ENCODE measurements at places on chromosomes 13 and 19.

GRCh38 chr19:1214299-1214861, 8.8 kb downstream of the STK11 start:
- no peak for DNase-seq

- DNase-seq = no peak
Measured at GRCh38 chr13:90032841-90033493, 1314.5 kb upstream of the MIR17HG start.

GRCh38 chr19:56137405-56137804, 3.7 kb upstream of the ZNF444 start:
- DNase-seq = no peak

DNA sequence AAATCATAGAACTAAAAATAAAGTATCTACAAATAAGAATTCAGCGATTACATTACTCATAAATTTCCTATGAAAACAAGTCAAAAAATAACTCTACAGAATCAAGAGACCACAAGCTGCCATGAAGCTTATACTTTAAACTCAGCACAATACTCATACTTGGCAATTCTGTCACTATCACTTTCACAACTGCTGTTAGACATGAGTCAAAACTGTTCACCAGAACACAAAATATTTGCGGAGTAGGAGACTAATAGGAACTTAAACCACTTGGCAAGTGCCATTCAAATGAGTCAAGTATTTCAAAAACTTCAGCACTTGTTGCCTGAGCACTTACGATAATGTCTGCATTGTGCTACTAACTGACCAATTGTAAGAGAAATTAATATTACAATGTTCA, 387.8 kb upstream of the GPC6 start:
- no peak for DNase-seq

GRCh38 chr13:100715604-100716003, 41.0 kb upstream of the TMTC4 start:
- DNase-seq = no peak

- no peak for DNase-seq
Measured at GRCh38 chr13:110915874-110916206, 971 bp upstream of the ANKRD10 start.

- no peak for DNase-seq
Measured at GRCh38 chr13:30675717-30676116, 58.0 kb downstream of the USPL1 start.

- DNase-seq = no peak
Measured at GRCh38 chr19:17294051-17294891, 9.0 kb downstream of the ABHD8 start.

DNA sequence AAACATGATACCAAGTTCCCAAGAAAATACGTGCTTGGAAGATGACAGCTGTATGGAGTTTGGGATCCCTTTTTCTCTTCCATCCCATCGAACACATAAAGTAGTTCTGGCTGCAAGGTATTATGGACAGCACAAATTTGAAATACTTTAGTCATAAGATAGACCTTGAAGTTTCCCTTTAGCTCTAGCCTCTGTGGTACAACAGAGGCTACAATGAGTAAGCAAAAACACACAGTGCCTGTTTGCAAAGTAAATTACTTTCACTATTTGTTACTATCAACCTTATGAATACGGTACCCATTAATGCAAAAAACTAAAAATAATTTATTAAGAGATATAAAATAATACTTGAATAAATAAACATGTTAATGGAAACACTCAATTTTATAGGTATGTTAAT, 21.0 kb upstream of the LRCH1 start:
- DNase-seq = no peak

DNA sequence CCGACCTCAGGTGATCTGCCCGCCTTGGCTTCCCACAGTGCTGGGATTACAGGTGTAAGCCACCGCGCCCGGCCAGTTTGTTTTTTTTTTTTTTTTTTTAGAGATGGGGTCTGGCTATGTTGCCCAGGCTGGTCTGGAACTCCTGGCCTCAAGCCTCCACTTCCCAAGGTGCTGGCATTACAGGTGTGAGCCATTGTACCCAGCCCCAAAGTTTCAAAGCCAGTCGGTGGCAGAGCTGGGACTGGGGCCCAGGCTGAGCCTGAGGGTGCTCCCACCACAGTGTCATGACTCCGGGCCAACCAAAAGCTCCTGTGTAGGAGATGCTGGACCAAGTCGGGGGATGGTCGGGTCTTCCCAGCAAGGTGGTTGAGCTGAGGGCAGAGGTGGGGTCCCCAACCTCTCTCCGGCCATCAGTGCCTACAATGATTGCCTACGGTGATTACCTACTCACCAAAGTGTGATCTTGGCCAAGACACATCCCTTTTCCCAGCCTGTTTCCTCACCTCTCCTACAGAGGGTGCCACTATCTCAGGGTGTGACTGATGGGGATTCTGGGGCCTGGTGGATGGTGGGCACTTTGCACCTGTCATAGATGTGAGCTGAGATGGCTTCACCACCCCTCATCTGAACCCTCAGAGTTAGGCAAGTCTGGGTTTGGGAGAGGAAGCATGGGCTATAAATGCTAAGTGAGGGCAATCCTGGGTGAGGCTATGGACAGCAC, 5.9 kb upstream of the SAMD1 start:
- no peak for DNase-seq

DNA sequence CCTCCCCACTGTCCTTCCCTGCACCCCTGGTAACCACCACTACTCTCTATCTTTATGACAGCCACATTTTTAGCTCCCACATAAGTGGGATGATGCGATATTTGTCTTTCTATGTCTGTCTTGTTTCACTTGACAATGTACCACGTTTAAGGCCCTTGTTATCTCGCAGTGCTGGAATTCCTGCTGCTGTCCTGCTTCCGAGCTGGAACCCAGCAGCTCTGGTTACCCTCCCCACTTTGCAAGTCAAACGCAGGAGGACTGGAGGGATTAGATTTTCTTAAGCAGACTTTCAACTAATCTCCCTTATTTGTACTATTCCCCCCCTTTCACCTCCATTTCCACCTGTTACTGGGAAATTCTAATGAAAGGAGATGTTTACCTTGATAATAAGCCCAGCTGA, 59.1 kb upstream of the PDX1 start:
- DNase-seq = no peak

DNA sequence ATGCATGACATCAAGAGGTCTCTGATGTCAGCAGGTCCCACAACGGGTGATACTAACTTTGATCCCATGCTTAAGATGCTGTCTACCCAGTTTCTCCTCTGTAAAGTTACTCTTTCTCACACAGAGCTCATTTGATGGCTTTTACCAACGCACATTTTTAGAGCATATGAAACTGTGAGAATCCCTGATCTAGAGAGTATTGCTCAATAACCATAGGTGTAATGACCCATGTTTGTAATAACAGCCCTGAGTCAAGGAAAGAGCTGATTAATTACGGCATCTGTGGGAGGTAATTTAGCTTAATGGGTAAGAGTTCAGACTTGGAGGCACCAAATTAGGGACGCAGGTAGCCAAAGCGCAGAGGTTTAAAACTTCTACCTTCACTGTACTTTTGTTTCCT, 18.0 kb upstream of the IZUMO2 start:
- DNase-seq = no peak

DNA sequence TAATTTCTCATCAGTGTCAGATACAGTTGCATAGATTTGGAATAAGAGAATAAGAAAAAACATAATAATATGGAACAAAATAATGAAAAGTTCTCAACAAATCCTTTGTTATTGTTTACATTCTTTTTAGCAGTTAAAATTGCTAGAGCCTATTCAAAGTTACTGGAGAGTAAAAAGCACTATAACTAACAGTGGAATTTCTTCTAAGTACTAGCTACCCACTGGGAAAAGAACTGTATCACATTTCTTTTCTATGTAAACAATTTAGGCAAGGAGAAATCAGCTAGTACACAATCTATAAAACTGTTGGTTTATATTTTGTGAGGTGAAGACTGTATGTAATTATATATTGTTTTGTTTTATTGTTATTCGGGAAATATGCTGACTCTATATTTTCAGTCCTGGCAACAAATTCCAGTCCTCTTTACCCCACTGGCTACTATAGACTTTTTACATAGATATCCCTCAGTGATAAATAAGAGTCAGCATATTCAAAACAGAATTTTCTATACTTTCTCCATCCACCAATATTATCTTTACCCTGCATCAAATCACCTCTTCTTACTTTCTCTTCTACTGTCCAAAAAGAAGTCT, 222.0 kb downstream of the PCDH9 start:
- DNase-seq = no peak

DNA sequence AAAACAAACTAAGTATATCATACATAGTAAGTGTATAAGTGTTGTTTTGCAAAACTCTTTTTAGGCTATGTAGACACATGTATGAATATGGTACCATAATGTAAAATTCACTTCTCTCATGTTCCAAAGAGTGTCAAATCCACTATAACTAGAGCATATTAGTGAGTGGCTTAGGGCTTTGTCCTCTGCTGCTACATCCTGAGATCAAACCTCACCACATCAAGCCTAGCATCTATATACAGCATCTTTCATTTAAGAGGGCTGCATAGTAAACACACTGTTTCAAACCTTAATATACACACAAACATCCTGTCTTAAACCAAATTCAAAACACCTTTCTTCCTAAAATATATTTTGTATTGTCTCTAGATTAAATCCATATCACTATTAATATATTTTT, 38.7 kb downstream of the ELF1 start:
- DNase-seq = no peak

- DNase-seq = no peak
Measured at GRCh38 chr13:51596541-51596940, 12.3 kb downstream of the WDFY2 start.

- DNase-seq = no peak
Measured at GRCh38 chr19:19410553-19411550, 5.4 kb downstream of the GATAD2A start.

DNA sequence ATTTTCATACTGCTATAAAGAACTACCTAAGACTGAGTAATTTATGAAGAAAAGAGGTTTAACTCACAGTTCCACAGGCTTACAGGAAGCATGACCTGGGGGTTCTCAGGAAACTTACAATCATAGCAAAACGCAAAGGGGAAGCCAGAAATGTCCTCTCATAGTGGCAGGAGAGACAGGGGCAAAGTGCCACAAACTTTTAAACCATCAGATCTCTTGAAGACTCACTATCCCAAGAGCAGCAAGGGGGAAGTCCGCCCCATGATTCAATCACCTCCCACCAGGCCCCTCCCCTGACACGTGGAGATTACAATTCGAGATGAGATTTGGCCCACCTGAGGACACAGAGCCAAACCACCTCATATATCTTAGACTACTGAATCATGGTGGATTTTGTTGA, 198.7 kb downstream of the KCTD12 start:
- no peak for DNase-seq

DNA sequence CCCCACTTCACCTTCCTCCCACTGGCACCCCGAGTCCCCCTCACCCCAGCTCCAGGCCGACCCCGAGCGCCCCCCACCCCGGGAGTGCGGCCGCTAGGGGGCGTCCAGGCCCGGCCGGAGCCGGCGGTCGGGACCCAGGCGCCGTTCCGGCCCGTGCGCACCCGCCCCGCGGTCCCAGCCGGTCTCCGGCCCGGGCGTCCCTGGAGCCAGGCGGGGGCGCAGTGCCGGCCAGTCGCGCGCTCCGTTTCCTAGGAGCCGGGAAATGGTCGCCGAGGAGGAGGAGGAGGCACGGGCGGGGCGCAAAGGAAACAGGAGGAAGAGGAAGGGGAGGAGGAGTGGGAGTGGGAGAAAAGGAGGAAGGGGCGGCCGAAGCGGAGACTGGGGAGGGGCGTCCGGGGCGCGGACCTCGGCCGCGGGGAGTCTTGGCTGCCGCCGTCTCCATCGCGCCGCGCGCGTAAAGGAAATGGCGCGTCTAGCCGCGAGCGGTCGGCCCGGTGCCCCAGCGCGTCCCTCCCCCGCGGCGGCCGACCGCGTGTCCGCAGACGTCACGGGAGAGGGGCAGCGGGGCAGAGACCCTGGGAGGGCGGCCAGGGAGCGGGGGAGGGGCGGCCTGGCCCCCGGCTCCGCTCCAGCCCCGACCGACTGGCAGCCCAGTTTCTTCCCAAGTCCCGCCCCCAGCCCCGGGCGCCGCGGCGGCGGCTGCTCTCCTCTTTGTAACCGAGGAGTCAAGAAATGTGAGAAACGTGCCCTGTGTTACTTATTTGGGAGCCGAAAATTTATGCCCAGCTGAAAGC, 1.1 kb upstream of the KCTD15 start:
- DNase-seq = peak; percentile 20

DNA sequence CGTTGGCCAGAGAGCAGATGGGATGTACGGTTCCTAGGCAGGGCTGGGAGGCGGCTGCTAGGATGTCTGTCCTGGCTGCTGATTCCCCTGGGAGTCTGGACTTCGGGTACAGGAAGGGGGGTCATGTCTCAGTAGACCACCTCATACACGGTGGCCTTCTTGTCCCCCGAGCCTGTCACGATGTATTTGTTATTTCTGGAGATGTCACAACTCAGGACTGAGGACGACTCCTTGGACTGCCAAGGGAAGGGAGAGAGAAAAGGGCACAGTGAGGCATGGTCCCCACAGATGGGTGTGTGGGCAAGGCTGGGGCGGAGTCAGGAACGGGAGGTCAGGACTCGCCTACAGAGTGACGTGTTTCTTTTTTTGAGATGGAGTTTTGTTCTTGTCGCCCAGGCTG, 20.4 kb downstream of the TLE6 start:
- no peak for DNase-seq

GRCh38 chr19:11046605-11047354, 42.5 kb upstream of the LDLR start:
- no peak for DNase-seq

GRCh38 chr13:108816375-108816774, 187.0 kb downstream of the MYO16 start:
- DNase-seq = no peak

DNA sequence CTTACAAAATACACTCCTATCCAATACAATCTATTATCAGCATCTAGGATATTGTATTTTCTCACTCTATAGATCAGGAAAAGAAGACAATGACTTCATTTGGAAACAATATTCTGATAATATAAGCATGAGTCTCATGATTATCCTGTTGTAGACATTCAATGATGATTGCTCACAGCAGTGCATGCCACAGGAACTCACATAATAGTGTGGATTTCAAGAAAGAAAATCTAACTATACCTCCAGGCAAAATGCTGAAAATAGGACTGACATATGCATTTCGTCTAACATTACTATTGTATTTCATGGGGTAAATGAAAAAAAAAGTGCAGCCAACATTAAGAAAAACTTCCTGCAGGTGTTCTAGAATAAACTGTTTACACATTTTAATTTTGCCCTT, 122.6 kb downstream of the POSTN start:
- no peak for DNase-seq

All from activated CD8-positive, alpha-beta memory T cell treated with anti-CD3 and anti-CD28 coated beads for 1 hour (primary cell).